ENCODE measurements at places on chromosomes 11 and 22.

DNA sequence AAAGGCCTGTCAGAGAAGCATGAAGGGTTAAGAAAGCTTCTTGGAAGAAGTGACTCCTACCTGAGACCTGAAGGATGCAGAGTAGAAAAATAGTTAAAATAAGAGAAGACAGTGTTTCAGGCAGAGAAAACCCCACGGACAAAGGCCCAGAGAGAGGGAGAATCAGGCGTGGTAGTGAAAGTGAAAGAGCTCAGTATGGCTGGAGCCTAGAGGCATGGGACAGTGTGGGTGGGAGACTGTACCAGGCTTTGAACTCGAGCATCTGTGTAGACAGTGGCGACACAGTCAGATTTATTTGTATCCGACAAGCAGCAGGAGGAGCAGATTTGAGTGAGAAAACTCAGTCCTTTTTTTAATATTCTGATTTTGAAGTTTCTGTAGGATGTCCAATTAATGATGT is 360.0 kb downstream of the OPCML start:
- no peak for DNase-seq

- no peak for DNase-seq
These were observed 20.7 kb downstream of the CHID1 start for GRCh38 chr11:889687-890475.

GRCh38 chr11:74339619-74340018 is 28.2 kb upstream of the P4HA3 start:
- no peak for DNase-seq

GRCh38 chr11:41081756-41082285 is 377.6 kb downstream of the LRRC4C start:
- no peak for DNase-seq

- DNase-seq = no peak
These were observed 52.3 kb downstream of the SLC22A12 start for GRCh38 chr11:64643256-64643881.

GRCh38 chr22:18035751-18036150 is 11.4 kb upstream of the MICAL3 start:
- peak; percentile 68 for DNase-seq

GRCh38 chr11:122451911-122452310 is 203.6 kb upstream of the UBASH3B start:
- no peak for DNase-seq

- no peak for DNase-seq
These were observed 2.5 kb downstream of the CHST1 start for GRCh38 chr11:45662665-45663485.

DNA sequence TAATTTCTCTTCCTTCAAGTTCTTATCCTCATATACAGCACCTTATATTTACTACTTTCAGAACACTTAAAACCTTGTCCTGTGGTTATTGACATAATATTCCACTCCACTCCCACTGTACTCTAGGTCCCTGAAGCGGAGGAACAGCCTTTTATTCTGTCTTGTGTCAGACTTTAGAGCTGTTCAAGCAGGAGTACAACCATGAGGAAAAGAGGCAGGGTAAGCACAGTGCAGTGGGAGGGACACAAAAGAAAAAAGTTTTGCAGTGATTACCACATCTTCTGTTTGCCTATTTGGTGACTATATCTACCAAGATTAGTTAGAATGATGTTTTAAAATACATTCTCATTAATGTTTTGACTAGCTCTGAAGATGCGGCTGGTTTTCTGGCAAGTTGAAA is 122.0 kb upstream of the CEP126 start:
- no peak for DNase-seq

- DNase-seq = no peak
These were observed 80.1 kb downstream of the INSC start for GRCh38 chr11:15194671-15195415.

DNA sequence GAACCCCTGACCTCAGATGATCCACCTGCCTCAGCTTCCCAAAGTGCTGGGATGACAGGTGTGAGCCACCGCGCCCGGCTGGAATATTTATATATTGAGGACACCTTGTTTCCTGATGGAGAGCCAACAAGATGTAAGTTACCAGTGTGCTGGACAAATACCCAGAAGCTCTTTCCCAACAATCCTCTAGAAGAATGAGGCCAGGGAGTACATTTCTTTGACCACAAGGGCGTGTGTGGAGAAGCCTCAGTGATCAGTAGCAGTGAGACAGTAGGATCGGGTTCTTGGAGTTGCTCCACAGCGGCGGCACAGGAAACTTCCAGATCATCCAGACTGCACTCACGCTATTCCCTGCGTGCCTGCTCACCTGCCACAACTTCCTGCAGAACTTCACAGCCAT is 10.3 kb upstream of the POLA2 start:
- DNase-seq = no peak

GRCh38 chr11:103988595-103988969 is 47.9 kb upstream of the DDI1 start:
- DNase-seq = no peak

DNA sequence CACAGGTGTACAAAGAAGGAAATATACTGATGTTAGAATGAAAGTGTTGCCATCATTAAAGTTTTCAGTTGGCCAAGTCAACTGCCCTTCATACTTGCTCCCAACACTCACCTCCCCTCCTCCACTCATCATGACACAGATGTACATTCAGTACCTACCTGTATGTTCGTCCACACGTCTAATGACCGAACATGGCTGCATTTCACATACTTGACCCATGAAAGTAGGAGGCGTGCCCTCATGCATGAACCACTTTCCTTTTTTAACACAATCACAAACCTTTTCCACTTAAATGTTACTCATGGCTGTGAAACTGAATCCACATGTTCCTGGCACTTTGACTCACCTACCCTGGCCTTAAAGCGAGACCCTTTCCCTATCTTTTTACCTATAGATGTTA is 3.2 kb upstream of the BUD13 start:
- DNase-seq = no peak

- DNase-seq = no peak
These were observed 10.9 kb upstream of the MFNG start for GRCh38 chr22:37497062-37497599.

DNA sequence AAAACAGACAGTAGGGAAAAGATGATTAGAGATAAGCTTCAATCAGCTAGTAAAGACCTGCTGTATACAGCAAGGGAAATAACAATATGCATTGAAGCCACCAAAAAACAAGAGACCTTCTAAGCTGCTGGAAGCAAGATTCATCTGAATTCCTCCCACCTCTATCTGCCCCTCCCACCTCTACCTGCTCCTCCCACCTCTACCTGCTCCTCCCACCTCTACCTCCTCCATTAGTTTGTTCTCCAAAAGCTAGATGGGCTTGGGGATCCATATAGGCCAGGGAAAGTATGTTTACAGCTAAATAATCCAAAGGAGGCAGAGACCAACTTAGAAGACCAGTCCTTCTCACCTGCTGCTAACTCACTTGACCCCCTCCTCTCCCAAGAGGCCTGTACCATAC is 33.2 kb downstream of the PAK1 start:
- DNase-seq = no peak

- DNase-seq = no peak
These were observed 50.3 kb downstream of the SPON1 start for GRCh38 chr11:14012846-14013245.

DNA sequence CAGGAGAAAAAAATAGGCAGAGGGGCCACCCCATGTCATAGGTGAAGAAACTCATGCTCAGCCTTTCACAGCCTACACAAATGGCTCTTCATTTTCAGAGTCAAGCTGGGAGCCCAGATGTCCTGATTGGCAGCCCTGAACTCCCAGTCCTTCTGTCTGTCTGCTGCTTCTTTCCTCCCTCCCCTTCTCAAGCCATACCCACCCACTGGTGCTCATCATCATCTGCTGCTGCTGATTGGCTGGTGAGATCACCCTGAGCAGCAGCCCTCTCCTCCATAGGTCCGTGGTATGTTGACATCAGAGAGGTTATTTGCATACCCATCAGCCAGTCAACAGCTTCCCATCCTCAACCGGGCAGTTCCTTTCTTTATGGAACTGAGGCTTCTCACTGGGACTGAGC is 46.1 kb upstream of the PRDM11 start:
- peak; percentile 48 for DNase-seq

GRCh38 chr11:125559888-125560287 is 9.4 kb upstream of the EI24 start:
- no peak for DNase-seq

GRCh38 chr11:119120639-119121007 is 757 bp upstream of the HINFP start:
- DNase-seq = no peak

GRCh38 chr11:17001806-17002205 is 12.4 kb downstream of the PLEKHA7 start:
- no peak for DNase-seq

GRCh38 chr22:40107851-40108378 is 69.8 kb upstream of the TNRC6B start:
- no peak for DNase-seq

DNA sequence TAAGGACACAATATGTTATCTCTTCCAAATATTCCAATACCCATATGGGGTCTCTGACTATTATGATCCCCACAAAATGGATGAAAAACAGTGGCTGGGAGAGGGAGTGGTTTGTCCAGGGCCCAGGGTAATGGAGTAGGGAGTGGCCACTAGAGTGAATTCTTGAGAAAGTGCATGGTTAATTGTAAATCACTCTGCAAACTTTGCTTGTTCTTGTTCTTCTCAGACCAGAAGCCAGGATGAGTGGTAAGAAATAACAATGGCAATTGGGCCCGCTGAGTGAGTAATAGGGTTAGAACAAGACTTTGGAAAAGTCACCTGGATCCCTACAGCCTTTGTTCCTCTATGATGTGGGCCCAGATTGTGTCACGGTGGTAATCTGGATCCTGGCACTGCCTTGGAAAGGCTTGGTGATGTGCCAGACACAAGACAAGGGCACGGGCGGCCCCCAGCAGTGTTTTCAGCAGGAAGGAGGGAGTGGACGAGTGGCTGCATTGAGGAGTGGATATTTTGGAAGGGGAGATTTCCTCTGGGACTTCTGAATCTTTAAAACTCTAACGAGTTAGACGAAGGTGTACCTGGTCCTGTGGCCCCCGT is 18.2 kb upstream of the KIRREL3 start:
- no peak for DNase-seq

GRCh38 chr11:102592634-102593581 is 32.2 kb downstream of the MMP20 start:
- DNase-seq = peak; percentile 1

- no peak for DNase-seq
These were observed 34.9 kb upstream of the CD82 start for GRCh38 chr11:44530413-44531115.

DNA sequence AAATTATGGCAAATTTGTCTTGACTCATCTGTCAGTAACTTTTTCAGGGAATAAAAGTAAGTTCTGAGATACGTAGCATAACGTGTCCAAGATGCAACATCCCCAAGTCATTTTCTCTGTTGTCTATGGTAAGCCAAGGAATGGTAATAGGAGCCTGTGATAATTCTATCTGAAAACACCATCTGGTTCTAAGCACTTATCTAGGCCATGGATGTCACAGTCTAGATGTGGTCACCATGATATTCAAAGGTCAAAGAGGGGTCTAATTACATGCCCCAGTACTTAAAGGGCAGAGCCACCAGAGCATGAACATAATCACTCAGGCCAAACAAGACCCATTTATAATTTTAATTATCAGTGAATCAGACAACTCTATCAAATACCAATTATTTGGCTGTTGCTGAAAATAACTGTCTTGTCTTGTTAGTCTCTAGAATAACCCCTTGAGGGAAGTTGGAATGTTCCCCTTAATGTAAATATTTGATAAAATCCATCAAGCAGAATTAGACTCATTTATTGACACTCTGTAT is 225.1 kb upstream of the MPPED2 start:
- DNase-seq = no peak

DNA sequence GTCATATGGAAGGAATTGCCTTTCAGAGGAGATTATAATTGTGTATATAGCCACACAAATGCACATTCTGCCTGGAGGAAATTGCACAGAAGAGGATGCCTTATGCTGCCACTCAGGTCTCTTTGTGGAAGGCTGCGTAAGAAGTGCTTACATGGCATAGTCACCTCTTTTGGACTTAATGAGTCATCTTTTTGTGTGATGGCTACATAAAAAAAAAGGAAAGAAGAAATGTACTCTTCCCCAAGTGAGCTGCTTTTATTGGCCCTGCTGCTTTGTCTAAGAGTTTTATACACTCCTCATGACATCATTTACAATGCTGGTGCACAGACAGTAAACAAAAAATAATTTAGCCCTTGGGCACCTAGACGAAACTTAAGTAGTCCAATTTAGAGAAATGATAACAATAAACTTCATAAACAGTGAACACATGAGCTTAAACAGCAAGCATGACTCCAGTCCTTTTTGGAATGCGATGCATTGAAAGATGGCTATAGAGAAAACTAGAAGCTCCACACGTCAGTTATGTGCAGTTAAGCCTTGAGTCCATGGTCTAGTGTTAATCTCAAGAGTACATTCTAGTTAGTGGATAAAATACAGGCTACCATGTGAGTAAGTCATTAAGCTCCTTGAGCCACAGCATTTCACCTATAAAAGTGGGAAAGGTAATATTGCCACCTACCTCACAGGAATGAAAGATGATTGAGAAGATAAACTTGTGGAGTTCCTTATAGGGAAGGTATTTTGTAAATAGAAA is 12.0 kb downstream of the CSTPP1 start:
- DNase-seq = no peak

GRCh38 chr11:93213622-93214021 is 15.8 kb upstream of the SLC36A4 start:
- no peak for DNase-seq

DNA sequence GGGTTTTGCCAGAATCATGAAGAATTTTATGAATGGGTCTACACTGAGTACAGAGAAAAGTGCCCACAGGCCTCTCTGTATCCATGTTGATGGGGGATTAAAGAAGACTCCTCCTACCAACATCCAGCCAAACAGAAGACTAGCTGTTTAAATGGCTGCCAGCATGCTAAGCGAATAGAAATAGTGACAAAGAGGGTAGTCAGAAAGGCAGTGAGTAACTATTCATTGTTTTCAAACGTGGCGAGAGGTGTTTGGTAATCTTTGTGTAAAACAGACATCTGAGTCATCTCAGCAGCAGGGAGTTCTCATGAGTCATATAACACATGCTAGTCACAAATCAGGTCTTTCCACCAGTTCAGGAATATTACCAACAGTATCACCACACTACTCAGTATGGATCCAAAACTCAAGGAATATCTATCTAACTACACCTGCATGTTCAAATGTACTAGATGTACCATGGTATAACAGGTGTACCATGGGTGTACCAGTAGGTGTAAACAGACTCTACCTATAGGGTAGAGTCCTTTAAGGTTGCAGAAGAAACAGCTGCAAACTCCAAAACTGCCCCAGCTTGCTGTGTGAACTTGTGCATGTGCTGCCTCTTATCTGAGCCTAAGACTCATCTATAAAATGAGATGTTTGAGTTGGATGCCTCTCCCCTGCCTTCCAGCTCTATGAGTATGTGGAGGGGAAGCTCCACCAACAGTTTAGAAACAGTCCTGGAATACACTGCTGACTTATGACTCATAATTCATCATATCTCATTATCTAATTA is 82.0 kb downstream of the SLC1A2 start:
- DNase-seq = no peak

- no peak for DNase-seq
These were observed 50.8 kb downstream of the BRD1 start for GRCh38 chr22:49776891-49777290.

All from SHP77 treated with DMSO at 0.1 percent for 48 hours (cell line).